Activated CD4-positive, alpha-beta T cell treated with anti-CD3 and anti-CD28 coated beads for 36 hours (primary cell): ENCODE measurements at places on chromosomes 4 and X.

DNA sequence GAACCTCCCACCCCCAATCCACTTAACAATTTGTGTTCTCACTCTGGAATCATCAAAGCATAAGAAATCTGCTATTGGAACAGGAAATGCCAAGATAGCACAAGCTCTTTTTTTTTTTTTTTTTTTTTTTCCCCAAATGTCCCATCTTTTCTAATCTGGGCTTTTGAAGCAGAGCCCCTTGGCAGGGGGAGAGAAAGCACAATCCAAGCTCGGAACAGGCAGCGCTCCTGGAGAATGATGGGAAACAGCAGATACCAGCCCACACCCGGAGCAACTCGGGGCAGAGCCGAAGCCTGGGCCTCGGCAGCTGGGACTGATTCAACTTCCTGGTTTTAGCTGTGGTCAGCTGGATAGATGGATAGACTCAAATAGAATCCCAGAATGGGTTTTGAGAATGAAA lies 235.1 kb downstream of the QDPR start:
- no peaks in the 10 kb centered on the region for H3K36me3 ChIP-seq
- H3K4me3 ChIP-seq = no peak overlapping the region
- H3K27ac ChIP-seq = no peak overlapping the region
- H3K27me3 ChIP-seq = no peaks in the 10 kb centered on the region

- DNase-seq = no peak
- H3K27ac ChIP-seq = no peak overlapping the region
- no peak overlapping the region for H3K4me3 ChIP-seq
- no peaks in the 10 kb centered on the region for H3K27me3 ChIP-seq
- no peaks in the 10 kb centered on the region for H3K36me3 ChIP-seq
- H3K4me1 ChIP-seq = peaks cover 15% of the 10 kb centered on the region
Observed at GRCh38 chrX:41449131-41449530, 2.0 kb downstream of the NYX start.

DNA sequence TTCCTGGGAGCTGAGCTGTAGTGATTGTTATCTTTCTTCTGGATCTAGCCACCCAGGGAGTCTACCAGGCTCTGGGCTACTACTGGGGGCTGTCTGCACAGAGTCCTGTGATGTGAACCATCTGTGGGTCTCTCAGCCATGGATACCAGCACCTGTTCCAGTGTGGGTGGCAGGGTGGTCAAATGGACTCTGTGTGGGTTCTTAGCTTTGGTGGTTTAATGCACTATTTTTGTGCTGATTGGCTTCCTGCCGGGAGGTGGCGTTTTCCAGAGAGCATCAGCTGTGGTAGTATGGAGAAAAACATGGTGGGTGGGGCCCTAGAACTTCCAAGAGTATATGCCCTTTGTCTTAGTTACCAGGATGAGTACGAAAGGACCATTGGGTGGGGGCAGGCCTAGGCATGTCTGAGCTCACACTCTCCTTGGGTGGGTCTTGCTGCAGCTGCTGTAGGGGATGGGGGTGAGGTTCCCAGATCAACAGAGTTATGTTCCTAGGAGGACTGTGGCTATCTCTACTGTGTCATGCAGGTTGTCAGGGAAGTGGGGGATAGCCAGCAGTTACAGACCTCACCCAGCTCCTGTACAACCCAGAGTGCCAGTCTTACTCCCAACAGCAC lies 264.8 kb upstream of the LDB2 start:
- no peaks in the 10 kb centered on the region for H3K36me3 ChIP-seq
- no peaks in the 10 kb centered on the region for H3K27me3 ChIP-seq
- no peak for DNase-seq
- H3K4me1 ChIP-seq = no peaks in the 10 kb centered on the region
- no peak overlapping the region for H3K27ac ChIP-seq

- H3K27me3 ChIP-seq = no peaks in the 10 kb centered on the region
- no peak overlapping the region for H3K27ac ChIP-seq
- DNase-seq = no peak
- no peaks in the 10 kb centered on the region for H3K4me1 ChIP-seq
Observed at GRCh38 chr4:54741202-54741601, 83.4 kb downstream of the KIT start.
